ENCODE measurements at places on chromosomes 5 and 9.

DNA sequence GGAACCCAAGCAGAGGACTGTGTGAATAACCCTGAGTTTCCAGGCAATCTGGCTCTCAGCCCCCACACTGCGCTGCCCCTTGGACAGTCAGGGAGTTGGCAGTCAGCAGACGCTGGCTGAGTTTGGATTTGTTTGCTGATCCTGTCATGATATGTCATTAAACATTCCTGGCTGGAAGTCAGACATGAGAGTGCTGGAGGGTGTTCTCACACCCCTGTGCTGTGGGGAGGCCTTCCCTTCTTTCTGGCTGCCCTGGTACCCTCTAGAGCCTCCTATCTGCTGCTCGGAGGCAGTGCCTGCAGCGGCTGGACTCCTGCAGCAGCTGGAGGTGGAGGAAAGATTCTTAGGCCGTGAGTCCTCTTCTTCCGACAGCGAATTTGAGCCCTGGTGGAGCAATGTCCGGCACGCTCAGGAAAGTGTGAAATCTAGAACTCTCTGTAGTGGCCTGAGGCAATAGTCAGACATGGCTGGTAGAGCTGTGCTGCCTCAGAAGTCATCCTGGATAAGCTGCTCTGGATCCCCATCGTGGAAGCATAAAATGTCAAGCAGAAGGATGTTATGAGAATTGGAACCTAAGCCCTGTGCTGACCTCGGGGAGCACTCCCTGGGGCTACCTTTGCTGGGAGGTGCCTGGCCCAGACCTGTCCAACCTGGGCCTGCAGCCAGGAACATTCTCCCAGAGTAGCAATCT is 72.0 kb downstream of the PDE8B start:
- no peak for DNase-seq

GRCh38 chr5:112025757-112026156 is 268.8 kb upstream of the NREP start:
- no peak for DNase-seq

DNA sequence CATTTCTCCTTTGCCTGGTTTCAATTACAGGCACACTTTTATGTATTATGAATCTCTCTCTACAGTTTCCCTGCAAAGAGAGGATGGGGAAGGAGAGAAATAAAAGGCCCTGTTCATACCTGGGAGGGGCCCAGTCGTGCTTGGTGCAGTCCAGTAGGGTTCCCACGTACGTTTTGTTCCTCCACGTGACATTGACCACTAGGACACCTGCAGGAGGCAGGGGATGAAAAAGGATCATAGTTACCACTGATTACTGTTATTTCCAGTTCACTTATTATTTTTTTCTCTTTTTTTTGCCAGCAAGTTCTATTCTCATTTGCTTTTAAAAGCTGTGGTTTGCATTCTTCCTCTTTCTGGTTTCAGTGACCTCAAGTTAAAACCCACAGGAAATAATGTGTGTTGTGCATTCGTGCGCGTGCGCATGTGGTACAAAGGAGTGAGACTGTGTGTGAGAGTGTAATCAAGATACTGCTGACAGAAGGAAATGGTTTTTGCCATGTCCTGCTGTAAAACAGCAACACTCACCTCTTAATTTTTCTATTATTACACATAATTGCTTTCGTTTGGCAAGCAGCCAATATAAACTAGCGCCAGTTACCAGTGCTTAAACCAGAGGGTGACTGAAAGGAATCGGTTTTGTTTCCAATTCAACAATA is 96.8 kb downstream of the ZNF608 start:
- peak; percentile 94 for DNase-seq

- DNase-seq: peak; percentile 17
Observed at GRCh38 chr5:166341740-166342337, 1949.6 kb upstream of the WWC1 start.

DNA sequence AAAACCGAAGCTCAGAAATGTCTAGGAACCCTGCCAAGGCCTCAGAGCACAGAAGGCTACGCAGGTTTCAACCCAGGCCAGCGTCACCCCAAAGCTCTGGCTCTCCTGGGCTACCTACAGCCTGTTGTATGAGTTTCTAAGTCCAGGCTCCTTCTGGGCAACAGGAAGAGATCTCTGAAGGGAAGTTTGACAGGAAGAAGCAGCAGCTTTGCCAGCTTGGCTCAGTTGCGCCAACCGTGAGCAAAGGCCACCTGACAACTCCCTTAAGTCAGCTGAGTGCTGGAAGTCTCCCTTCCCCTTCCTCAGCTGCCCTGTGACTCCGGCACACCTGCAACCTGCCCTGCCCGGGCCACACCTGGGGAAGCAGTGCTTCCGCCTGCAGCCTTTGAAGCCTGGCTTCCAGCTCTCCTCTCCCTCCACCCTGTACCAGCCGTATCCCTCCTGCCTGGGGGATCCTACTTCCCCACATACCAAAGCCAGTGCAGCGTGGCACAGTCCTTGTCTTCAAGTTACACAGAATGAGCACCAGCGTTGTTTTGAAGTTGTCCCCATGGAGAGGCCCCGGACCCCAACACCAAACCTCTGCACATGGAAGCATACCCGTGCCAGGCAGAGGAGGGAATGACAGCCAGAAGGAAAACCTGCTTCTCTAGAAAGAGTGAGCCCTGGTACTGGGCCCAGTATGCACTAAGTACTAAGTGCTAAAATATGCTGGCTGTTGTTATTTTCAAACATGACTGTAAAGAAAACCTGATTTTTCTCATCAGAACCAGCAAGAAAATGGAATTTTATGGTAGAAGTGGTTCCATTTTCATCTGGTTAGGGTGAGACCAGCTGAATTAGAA is 36.5 kb downstream of the SHB start:
- no peak for DNase-seq

GRCh38 chr9:129987047-129987446 is 55.9 kb downstream of the FNBP1 start:
- no peak for DNase-seq

Data from NB4 (cell line).